ENCODE measurements at places on chromosomes 12 and 14.

DNA sequence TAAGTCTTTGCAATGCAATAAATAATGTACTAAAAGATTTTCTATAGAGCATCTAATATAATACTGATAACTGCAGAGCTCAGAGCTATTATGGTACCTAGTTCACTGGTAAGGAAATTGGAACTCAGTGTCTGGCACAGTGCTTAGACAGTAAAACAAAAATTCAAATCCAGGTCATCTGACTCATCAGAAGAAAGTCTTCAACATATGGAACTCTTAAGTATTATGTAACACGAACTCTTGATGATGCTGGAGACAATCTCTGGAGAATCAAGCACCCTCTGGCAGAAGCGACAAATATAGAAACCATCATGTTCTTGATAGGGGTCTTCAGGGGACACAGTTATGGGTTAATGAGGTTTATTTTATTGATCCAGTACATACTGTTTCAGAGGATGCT is 37.3 kb upstream of the TRHDE start:
- DNase-seq, result no peak

DNA sequence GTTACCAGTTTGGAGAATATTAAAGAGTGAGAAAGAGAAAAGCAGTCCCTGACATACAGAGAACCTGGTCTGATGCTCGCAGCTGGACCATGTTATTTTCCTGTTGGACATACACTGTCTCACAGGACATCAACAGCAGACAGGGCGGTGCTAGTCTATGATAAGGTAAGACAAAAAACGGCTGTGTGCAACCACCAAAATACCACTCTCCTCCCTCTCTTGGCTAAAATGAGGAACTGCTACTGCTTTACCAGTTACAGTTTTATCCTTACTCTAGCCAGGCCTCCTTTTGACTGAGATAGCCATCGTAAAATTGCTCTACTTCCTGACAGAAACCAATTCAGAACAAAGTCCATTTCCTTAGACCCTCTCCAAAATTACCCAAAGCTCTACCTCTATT is 47.0 kb upstream of the ERGIC2 start:
- no peak for DNase-seq

DNA sequence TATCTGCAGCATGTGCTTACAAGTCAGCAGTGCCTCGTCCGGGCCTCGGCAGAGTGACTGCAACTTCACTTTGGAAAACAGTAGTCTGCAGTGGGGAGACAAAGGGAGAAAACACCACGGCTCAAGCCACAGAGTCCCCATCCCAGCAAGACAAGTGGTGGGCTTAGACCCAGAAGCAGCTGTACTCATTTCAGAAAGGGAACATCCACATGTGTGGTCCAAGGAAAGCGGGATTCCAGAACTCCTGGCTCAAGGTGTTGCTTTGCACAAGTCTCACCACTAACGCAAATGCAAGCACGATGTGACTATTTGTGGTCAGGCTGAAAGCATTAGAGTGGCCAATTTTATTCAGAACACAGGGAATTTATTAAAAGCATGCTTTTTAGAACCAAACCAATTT is 198.3 kb downstream of the TTC7B start:
- no peak for DNase-seq

DNA sequence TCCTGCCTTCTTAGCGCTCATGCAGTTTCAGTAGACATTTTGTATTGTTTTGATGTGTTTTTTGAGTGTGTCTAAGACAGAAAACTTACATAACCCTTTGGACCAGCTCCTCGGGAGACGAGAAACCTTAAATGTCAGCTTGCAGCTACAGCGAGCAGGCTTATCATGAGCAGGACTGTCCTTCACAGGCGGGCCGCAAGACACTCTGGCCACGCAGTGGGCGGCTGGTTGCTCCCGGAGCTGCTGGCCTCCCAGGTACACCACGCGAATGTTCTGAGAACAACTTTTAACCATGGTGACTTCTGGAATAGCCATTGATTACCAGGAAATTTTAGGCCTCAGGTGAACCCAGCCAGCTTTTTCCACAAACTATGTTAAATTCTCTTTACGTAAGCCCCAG is 164.1 kb upstream of the DIO3 start:
- DNase-seq, result no peak

DNA sequence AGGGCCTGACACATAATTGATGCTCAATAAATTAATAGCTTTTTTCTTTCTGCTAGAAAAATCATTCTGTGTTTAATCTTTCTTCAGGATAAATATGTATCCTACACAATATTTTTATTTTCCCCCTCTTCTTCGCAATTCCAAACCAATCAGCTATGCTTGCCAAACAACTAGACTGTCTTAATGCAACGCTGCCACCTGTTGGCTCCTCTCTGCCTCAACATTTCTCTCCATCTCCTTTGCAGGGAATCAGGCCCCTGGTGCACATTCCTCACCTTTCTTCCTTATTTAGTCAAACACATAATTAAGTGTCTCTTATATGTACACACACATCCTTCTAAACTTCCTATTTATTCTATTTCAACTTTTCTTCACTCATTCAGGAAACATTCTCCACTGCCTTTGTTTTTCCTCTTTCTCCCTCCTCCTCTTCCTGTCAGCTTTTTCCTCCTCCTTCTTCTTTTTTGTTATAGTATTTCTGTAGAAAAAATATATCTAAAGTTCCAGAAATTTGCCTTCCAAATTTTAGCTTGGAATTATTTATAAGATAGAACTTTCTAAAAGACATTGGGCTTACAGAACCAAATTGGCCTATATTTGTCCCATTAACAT is 406.0 kb downstream of the PRKD1 start:
- DNase-seq, result no peak

GRCh38 chr12:26097046-26097878 is 27.6 kb downstream of the BHLHE41 start:
- peak; percentile 93 for DNase-seq

DNA sequence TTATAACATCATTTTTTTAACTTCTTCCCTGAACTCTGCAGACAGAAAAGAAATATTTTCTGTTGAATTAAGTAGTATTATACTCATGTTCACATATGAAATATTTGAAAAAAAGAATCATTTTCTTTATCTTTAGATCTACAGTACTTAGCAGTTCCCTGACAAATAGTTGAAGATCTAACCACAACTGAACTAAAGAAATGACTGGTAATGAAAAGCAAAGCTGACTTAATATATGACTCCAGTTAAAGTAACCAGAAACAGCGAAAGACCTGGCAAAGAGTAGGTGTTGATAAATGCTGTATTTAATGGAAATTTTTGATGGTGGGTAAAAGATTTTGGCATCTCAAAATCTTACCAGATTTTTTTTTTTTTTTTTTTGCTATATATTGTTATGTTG is 207.1 kb upstream of the SLC16A7 start:
- DNase-seq, result no peak

DNA sequence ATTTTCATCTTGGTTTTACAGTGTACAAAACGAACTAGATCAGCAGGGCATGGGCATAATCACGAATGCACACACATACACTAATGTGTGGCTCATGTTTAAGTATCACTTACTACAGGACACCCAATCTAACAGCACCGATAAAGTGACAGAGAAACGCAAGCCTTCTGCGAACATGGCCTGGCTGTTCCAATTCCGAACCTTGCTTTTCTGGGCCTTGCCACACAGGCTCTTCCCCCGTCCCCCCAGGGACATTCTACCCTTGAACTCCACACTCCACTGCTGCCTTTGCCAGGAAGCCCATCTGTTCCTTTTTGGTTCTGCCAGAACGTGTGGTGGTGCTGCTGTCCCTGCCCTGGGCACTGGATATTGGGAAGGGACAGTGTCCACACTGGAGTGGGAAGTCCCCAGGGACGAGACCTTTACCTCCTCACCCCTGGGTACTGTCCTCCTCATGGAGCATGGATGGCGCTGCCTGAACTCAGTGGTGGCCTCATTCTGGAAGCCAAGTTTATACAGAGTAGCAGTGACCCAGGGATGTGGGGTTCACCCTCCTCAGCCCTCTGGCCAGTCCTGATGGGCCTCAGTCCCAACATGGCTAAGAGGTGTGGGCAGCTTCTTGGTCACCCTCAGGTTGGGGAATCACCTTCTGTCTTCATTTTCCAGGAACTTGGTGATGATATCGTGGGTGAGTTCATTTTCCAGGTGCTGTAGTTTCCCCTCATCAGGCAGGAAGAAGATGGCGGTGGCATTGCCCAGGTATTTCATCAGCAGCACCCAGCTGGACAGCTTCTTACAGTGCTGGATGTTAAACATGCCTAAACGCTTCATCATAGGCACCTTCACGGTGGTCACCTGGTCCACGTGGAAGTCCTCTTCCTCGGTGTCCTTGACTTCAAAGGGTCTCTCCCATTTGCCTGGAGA is 7.9 kb downstream of the SERPINA1 start:
- DNase-seq, result no peak

- DNase-seq, result no peak
These were observed 108.5 kb upstream of the TMEM260 start for GRCh38 chr14:56471056-56471455.

- no peak for DNase-seq
These were observed 43.4 kb downstream of the RNF34 start for GRCh38 chr12:121443193-121443870.

Measured in spinal cord (tissue), 10 donors.